IPS DF 19.7 (cell line): ENCODE measurements at places on chromosomes 4 and X.
A peak's percentile ranks its signal among the peaks of the same experiment; 100 is the strongest.

DNA sequence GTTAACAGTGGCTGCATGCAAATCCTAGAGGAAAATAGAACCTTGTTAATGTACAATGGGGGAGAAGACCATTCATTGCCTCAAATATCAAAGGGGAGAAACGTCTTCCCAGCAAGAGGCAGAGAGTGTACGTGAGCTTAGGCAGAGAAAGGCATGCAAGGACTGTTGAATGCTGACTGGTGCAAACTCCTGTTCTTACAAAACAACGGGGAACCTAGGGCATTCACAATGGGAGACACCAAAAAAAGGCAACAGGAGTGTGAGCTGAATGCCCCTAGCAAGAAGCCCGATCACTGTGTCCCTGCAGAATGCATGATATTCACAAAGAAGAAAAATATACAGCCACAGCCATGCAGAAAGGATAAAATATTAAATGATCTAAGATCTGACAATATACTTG, 184.9 kb downstream of the NSUN7 start:
- DNase-seq: peak; percentile 40

- DNase-seq: no peak
Measured at GRCh38 chr4:8044699-8045098, 105.0 kb upstream of the AFAP1 start.

GRCh38 chr4:111399623-111400022, 745.6 kb upstream of the FAM241A start:
- no peak for DNase-seq

DNA sequence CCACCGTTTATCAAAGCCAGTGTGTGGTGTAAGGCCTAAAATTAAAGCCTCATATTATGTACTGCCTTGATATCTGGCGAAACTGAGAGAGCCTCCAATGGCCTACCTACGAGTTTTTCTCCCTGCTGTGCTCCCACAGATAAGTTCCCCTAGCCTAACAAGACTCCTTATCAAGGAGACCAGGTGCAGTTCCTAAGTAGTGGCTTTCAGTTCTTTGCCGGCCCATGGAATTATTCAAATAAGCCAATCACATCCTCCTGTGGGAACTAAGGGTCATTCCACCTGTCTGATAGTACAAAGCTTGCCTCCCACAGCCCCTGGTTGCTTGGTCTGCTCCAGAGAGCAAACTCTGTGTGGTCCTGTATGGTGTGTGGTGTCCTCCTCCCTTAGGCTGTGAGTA, 99.8 kb upstream of the TEX13C start:
- no peak for DNase-seq

- DNase-seq: no peak
Measured at GRCh38 chr4:83207497-83208101, 77.0 kb downstream of the COQ2 start.

DNA sequence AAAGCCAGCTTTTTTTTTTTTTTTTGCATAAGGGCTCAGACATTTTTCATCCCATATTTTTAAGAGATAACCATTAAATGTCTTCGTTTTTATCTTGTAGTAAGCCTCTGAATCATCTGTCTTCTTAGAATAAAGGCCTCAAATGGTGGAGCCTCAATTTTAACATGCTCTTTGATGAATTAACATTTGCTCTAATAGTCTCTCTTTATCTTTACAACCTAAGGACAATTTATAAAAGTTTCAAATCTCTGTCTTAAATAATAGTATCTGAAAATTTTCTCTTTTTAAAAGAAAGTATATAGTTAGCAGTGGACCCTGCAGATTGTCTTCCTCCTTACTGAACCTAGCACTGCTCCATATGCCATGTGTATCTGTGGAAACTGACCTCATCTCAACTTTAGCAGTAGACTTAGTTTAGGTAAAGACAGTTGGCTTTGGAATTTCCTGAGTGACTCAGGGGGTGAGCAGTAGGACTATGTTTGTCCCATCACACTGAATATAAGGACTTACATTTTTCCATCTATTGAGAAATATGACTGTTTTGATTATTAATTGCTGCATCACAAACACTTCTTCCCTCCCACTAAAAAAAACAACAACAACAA, 1658.0 kb downstream of the STIM2 start:
- DNase-seq: no peak

- DNase-seq: no peak
Measured at GRCh38 chr4:165386328-165386727, 7.5 kb downstream of the CPE start.

DNA sequence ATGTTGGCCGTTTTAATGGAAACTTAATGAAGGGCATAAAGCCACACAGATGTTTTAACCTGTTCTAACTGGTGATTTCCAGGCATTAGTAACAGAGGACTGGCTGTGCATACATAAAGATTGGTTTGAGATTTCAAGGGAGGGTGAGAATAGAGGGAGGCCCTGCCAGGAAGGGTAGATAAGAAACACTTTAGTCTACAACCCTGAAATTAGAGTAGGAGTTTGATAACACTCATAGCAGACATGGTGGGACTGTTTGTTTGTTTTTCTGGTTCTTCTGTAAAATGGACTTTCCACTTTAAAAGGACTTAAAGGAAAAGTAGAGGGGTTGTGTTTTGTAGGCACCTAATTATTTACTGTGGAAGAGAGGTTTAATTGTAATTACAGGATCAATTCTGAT, 16.2 kb downstream of the SLC4A4 start:
- DNase-seq: no peak

- peak; percentile 30 for DNase-seq
Measured at GRCh38 chr4:156294577-156294976, 340.9 kb upstream of the CTSO start.

- DNase-seq: no peak
Measured at GRCh38 chr4:72286185-72286584, 254.4 kb downstream of the NPFFR2 start.

DNA sequence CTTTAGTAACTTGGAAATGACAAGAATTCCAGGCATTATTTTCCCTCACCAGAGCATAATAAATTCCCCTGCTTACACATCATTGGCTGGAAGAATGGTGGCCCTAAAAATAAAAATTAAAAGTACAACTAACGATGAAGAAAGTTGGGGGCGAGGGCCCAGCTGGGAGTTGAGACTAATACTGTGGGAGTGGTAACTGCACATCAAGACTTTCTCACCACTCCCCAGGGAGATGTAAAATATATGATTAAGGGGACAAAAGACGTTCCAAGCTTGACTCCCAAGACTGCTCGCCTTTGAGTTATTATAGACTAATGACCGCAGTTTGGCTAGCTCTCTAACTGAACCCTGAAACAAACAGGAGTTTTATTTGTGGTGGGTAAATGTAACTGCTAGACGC, 30.0 kb downstream of the SMIM31 start:
- no peak for DNase-seq

- DNase-seq: no peak
Measured at GRCh38 chrX:427812-428725, 41.4 kb upstream of the PPP2R3B start.

DNA sequence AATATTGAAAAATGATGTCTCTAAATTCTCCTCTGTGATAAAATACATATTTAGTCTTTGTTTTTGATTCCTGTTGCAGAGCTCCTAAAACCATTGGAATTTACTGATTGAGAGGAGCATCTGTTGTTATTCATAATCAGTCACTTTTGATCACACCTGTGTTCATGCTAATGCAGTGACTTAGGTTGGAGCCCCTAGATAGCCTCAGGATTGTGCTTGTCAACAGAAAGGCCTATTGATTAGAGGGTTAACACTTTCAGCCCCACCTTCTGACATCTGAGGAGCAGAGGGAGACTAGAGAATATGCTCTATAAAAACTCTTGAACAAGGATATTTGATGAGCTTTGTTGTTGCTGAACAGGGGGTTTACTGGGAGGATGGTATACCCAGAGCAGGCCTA, 409.5 kb upstream of the ADGRL3 start:
- no peak for DNase-seq

DNA sequence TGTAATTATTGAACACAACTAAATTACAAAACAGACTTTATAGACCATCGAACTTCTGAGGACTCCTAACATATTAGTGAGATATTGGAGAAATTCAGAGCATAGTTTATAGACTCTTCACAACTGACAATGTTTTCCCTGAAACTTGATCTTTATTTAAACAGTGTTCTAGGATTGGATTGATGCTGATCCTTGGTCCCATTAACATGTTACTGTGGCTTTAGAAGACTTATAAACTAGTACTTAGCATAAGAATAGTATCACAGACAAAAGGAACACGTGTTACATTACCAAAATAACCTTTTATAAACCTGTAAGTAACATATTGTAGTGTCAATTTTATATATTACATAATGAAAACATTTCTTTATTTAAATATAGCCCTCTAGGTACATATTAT, 689.6 kb downstream of the CCSER1 start:
- DNase-seq: no peak
